Activated naive CD8-positive, alpha-beta T cell treated with anti-CD3 and anti-CD28 coated beads, Interleukin-2, amount 10 ng/mL, durations not matched to agents 7 days and 5 days (primary cell): ENCODE measurements at places on chromosomes 7 and 10. TPM values are rescaled to one million over a fixed set of nuclear protein-coding genes. Genes with fewer than 3 reads are reported as not detected.

Gene PTPN20
- total RNA-seq: 1.6 TPM

Gene KNDC1
- total RNA-seq: 0.40 TPM

DNA sequence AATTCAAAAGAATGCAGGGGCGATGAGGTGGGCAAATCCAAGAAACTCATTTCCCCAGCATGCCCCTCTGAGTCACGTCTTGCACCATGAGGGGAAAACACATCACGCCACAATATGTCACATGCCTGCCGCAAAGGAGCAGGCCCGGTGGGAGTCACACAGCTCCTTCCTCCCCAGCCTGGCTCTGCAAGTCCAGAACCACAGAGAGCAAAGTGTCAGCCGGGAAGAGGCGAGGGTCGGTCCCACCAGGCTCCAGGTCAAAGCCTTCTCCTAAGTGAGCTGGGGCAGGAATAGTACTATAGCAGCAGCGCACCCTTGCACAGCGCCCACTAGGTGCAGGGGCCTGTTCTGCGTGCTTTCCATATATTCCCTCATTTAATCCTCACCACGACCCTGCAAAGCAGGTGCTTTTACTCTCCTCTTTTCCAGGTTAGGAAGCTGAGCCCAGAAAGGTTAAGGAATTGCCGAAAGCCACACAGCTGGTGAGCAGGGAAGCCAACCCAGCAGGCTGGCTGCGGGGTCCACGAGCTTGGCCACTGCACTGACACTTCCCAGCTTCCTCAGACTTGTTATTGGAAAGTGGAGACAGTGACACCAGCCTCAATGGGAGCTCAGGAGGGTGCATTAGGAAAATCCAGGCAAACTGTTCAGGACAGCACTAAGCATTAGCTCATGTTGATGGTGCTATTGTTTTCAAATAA lies 94.0 kb upstream of the ZMIZ1 start:
- peak; percentile 55 for DNase-seq
- H3K27me3 ChIP-seq: peaks cover 3% of the 10 kb centered on the region
- peak overlapping the region; percentile 95 for H3K4me3 ChIP-seq
- H3K27ac ChIP-seq: peak overlapping the region; percentile 94
- H3K36me3 ChIP-seq: no peaks in the 10 kb centered on the region
- peaks cover 14% of the 10 kb centered on the region for H3K4me1 ChIP-seq

Gene INA
- 0.09 TPM for total RNA-seq

Gene LLCFC1
- total RNA-seq: not detected

GRCh38 chr7:82105463-82105862 lies 335.6 kb upstream of the HGF start:
- H3K27me3 ChIP-seq: no peaks in the 10 kb centered on the region
- no peak overlapping the region for H3K4me3 ChIP-seq
- no peaks in the 10 kb centered on the region for H3K4me1 ChIP-seq
- DNase-seq: no peak

Gene SLC39A12
- not detected for total RNA-seq
